CD4-positive, alpha-beta T cell treated with Interferon alpha-2 for 1 hour (primary cell): ENCODE measurements at places on chromosomes 12 and 14.

GRCh38 chr14:37697489-37698121 is 102.2 kb downstream of the TTC6 start:
- no peak for DNase-seq

DNA sequence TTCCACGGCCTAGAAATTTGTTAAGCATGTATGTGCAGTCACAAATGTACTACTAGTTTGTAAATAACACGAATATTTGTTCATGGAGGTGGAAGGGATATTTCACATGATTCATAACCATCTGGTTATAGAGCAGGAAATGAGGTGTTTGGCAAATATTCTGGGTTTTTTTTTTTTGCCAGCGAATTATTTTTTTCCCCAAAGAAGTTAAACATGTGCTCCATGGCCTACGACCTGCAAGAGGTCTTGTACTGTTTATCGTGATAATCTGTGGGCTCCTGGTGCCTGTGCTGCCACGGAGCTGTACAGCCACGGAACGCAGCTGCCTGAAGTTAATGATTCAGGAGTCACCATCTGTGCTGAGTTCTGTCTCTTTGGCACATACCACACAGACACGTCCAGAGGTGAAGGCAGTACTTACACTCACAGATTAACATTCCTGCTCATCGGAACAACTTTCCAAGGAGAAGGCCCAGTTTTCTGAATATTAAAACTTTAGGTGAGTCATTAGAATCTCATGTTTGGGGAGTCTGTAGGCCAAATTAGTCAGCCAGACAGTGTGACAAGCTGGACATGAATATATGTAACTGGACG is 156.3 kb downstream of the TMX1 start:
- DNase-seq, result no peak

DNA sequence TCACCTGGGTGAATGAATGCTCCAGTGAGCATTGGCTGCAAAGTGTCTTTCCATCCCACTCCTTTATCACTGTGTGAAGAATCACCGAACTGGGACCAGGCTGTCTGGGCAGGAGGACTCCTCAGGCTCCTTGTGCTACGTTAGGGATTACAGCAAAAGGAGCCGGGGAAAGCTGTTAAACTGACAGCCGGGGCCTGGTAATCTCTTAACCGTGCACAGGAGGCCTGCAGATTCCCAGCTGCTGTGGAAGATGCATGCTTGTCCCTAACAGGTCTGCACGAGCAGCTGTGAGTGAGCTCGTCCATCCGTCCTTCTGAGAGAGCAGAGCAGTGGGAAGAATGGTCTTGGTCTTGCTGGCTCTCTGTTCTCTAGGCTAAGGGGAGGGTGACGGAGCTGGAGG is 231.5 kb downstream of the AACS start:
- DNase-seq, result no peak

GRCh38 chr12:11592484-11592883 is 57.0 kb upstream of the ETV6 start:
- no peak for DNase-seq

DNA sequence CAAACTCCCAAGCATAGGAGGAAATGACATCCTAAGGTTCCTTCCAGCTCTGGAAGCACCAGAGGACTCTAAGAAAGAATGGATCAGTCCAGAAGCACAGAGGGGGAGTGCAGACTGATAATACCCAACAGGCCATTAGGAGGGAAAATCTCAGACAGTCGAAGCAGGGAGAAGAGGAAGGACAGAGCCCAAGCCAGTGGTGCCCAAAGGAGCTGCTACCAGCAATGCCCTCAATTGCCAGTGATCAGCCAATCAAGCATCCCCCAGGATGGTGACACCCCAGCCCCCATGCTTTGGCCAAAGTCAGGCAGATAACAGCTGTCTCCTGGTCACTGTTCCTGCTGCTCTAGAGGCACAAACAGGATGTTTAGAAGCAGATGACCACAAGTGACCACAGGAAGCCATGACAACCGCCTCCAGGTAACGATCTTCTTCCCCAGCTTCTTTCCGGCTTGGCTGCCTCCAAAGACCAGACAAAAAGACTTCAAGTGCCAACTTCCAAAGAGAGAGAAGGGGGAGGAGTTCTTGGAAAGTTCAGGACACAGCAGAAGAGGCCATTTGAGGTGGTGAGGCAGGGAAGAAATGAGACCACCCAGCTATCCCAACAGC is 16.2 kb downstream of the PXN start:
- no peak for DNase-seq

DNA sequence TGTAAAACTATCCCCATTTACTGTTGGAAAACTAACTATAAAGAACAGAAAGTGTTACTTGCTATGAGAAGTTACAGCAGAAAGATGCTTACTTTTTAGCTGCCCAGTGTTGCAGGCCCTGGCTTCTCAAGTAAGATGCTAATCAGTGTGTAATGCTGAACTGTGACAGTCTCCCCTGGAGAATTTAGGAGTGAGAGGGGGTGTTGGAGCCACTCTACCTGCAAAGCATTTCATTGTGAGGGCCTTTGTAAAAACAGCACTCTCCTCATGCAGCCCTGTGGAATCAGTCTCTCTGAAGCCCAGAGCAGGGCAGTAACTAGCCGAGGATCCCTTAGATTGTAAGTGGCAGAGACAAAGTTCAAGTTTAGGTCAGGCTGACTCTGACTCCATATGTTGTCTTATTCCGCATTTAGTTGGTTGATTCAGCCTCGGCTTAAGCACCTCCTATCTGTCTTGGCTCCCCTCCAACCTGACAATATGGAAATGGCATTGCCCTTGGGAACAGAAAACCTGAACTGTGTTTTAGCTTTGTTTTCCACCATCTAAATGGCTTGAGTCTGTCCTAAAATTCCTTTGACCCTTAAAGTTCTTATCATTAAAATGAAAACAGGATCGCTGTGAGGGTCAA is 141.3 kb downstream of the PRKCH start:
- no peak for DNase-seq

GRCh38 chr12:52305921-52306705 is 14.8 kb upstream of the KRT81 start:
- no peak for DNase-seq

DNA sequence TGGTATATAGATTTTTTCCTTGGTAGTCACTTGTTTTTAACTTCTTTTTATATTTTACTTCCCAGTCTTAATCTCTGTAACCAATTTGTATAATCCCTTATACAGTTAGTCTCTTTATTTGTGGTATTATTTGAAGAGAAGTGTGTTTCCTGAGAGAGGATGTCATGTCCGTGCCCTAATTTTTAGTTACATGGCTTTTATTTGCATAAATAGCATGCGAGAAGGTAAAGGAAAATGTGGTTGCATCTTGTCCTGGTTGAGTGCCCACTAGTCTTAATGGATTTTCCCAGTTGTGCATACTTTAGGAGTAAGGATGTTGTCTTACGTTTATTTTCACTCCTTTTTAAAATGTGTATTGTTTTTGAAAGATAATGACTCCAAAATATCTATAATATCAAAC is 27.5 kb downstream of the RAP1B start:
- no peak for DNase-seq

GRCh38 chr12:110880651-110881050 is 33.9 kb downstream of the CCDC63 start:
- DNase-seq, result no peak

DNA sequence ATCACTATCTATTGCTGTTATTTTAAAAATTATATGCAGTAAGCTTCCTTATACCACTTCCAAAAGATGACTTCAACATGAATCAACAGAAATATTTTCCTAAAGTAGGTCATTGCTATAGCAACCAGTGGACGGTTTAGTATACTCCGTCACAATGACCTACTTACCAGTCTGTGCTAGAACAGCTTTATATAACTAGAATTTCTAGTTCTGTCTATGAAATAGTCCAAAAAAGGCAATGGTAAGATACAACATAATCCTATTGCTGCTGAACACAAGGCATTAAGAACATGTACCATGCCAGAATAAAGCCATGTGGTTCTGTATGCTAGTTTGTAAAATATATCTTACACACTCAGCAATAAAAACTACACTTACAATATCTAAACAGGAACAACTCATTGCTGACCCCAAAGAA is 40.7 kb upstream of the MTERF2 start:
- peak; percentile 36 for DNase-seq

DNA sequence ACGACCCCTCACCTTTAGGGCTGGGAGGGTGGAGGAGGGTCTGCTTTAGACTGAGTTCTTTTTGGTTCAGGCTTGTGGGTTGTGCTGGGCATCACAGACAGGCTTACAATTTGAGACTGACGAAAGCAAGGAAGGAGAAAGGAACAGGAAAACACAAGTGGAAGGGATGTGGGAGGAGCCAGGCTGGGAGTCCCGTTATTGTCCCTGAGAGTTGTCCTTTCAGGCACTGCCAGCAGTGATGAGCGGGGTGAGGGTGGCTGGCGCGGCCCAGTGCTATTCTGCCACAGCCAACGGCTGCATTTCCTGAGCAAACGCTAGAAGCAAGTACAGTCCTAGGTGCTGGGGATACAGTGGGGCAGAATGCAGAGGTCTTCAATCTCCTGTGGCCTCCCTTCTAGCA is 29.2 kb upstream of the TSPAN9 start:
- no peak for DNase-seq

DNA sequence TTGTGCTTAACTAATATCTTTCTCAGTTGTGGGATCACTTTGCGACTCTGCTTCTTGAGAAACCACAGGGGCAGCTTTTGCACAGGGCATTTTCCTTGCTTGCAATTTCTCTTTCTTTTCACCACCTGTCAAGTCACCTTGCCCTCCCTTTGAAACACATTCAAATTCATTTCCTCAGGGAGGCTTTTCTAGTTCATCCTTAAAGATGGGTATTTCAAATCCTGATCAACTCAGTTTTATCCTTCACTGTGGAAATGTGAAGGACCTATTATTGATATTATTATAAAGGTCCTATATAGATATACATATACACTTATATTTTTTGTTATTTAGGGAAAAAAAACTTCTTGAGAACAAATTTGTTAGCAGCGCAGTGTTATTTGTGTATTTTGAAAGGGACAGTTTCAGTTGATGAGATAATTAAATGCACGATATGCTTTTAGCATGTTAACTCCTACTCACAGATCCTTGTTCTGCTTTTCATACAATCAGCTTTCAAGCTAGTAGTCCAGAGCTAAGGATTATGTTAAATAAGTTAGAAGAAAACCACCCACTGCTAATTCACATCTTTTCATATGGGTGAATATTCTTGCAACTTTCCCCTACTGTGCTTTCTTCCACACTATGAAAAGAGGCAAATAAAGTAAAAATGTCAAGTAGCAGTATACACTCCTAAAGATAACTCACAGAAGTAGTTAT is 501.4 kb upstream of the RGS6 start:
- no peak for DNase-seq
